ENCODE measurements at places on chromosomes 1 and 21.

GRCh38 chr1:183180634-183181056 lies 5.4 kb upstream of the LAMC2 start:
- DNase-seq = no peak

- no peak for DNase-seq
Measured at GRCh38 chr1:111145542-111145941, 5.5 kb downstream of the CEPT1 start.

GRCh38 chr1:85579622-85580021 lies 939 bp upstream of the CCN1 start:
- no peak for DNase-seq

GRCh38 chr1:159005676-159006075 lies 4.0 kb upstream of the IFI16 start:
- no peak for DNase-seq

DNA sequence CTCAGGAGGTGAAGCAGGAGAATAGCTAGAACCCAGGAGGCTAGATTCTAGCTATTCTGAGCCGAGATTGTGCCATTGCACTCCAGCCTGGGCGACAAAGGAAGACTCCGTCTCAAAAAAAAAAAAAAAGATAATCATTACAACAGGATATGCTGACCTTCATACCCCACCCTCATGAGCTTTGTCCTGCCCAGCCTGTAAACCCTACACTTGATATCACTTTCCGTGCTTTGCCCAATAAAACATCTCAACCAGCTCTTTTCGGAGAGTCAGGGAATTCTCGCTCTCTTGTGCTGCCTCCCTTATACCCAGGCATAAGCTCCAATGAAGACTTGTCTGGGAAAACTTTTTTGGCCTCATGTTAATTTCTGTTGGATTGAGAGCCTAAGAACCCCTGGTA lies 1.5 kb upstream of the TRNAU1AP start:
- no peak for DNase-seq

GRCh38 chr1:6667139-6667538 lies 34.5 kb downstream of the DNAJC11 start:
- DNase-seq = no peak

DNA sequence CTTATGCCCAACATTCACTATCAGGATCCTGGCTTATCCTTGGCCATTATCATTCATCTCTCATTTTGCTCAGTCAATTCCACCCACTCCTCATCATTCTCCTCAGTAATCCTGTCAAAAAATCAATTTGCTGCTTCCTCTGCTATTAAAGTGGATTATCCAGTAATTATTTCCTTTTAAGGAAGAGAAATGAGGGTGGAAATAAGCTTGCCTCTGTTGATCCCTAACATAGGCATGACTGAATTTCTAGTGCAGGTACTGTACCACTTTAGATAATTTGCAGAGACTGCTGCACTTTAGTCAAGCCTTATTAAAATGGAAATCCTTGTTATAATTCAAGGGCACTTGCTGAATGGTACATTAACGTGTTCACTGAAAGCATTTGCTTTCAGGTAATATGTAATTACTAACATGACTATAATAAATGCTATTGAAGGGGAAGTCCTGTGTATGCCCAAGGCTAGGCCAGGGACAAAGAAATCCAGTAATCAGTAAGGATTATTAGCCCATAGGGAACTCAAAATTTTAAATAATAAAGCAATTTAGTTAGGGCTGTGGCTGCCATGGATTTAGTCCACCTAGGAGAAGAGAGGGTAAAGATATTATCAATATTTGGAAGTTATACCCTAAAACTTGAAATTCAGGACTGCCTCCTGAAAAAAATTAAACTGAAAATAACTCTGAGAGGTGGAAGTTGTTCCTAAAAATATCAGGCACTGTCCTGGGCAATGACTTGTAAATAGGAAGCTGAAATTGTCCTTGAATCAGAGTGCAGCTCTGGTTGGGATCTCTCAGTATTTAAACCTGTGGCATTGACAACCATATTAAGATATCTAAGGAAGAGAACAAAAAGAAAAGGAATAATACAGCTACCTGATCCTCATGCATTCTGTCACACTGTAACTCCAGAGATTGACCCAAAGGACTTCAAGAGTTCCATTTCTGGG lies 43.4 kb downstream of the RGS2 start:
- no peak for DNase-seq

DNA sequence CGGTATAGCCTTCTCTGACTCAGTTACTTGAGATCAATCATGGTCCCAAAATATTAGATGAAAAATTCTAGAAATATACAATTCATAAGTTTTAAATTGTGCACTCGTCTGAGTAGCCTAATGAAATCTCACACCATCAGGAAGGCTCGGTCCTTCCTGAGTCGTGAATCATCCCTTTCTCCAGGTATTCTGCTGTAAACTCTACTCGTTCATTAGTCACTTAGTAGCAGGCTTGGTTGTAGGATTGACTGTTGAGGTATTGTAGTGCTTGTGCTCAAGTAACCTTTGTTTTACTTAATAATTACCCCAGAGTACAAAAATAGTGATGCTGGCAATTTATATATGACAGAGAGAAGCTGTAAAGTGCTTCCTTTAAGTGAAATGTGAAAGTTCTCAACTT lies 238.7 kb downstream of the OLFM3 start:
- DNase-seq = no peak

- DNase-seq = no peak
Measured at GRCh38 chr1:111214884-111215283, 12.6 kb upstream of the CHI3L2 start.

- DNase-seq = no peak
Measured at GRCh38 chr1:229260297-229260696, 10.6 kb upstream of the RAB4A start.

- DNase-seq = no peak
Measured at GRCh38 chr1:201335174-201335870, 42.2 kb downstream of the TNNT2 start.

DNA sequence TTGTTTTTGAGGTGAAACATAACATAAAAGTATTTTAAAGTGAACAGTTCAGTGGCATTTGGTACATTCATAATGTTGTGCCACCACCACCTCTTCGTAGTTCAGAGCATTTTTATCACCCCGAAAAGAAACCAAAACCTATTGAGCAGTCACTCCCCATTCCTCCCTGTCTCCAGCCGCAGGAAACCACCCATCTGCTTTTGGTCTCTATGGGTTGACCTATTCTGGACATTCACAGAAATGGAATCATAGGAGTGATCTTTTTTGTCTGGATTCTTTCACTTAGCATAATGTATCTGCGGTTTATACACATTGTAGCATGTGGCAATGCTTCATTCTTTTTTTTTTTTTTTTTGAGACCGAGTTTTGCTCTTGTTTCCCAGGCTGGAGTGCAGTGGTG lies 141.2 kb downstream of the VPS13D start:
- no peak for DNase-seq

DNA sequence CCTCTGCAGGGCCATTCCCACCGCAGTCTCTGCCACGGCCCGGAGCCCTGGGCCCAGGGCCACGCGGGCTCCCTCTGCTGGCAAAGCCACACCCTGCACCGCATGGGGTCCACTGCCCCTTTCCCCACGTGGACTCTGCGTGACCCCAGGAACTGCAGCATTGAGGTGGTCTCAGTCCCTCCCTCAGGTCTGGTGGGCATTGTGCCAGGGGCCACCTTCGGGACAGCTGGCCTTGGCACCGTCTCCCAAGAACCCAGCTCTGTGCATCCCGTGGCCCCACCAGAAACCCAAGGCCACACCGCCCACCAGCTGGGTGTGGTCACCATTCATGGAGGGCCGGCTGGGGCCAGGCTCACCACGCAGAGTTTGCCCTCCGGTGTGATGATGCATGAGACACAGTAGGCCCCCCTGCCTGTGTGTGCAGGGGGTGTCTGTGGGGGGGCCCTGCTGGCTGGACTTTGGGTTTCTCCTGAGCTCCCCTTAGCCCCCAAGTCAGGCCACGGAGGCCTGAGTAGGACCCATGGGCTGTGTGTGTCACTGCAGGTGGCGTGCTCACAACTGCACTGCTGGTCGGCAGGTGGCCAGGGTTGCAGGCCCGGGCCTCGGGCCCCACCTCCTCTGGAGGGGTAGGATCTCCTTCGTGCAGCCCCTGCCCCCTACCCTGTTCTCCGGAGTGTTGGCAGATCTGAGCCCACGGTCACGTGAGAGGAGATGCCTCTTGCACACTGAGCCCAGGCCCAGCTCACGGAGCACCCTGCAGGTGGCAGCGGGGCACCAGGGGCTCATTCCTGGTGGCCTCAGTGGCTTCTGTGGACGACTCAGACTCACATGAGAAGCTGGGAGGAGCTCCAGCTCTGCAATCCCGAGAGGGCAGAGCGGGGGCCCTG lies 5.8 kb downstream of the VWA1 start:
- DNase-seq = peak; percentile 48

DNA sequence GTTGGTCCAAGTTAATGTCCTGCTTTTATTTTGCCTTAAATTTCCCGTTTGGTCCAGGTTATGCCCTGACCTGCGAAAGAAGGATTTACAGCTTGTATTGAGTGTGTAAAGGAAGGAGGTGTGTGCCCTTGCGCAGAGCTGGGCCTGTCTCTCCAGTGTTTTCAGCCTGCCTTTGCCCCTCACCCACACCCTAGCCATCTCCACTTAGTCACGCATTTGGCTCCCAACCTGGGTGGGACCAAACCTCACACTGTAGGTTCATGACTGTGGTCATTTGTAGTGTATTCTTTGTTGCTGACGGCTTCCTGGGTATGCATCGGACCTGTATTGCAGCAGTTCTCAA lies 572 bp upstream of the SRSF10 start:
- peak; percentile 45 for DNase-seq

GRCh38 chr1:6207075-6207885 lies 1.4 kb downstream of the RNF207 start:
- DNase-seq = no peak

GRCh38 chr1:156486421-156487344 lies 13.9 kb downstream of the MEF2D start:
- DNase-seq = no peak

GRCh38 chr1:234713859-234714258 lies 103.9 kb upstream of the IRF2BP2 start:
- DNase-seq = no peak

DNA sequence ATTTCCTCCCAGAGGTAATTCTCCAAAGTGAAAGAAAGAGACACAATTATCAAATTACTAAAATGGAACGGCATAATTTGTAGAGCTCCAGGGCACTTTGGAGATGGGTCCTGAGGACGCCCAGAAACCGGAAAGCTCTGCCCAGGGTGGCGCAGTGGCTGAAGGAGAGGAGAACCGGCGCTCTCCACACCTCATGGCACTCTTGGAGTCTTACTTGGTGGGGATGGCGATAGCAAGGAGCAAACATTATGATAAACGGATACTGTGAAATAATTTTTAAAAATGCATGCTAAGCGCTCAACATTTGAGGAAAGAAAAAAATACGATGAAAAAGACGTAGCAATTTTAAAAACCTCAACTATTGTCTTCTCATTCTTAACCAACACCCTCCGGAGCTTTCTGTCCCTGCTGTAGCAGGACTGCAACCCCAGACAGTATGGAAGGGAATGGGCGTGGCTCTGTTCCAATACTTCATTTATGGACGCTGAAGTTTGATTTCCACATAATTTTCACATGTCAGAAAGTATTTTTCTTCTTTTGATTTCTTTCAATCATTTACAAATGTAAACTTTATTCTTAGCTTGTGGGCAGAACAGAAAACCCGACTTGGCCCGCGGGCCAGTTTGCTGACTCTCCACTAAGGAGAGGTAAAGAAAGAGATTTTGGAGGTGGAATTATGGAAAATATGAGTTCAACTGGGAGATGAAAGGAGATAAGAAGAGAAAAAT lies 1.1 kb downstream of the S100A11 start:
- DNase-seq = peak; percentile 62

DNA sequence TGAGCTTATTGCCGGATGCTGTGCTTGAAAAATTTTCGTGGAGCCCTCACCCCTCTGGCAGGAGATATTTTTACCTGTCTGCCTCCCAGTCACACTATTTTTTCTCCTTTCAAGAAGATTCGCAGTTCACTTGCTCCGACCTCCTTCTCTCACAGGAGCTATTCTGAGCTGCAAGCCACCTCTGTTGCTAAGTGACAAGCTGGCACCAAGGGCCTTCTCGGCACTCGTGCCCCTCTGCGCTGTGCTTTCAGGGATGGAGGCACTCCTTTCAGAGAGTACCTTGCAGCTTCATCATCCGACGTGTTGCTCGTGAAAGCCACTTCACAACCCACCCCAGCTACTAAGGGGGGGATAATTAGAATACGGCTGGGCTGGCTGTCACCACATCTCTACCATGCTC lies 11.6 kb downstream of the SLC6A17 start:
- DNase-seq = no peak

DNA sequence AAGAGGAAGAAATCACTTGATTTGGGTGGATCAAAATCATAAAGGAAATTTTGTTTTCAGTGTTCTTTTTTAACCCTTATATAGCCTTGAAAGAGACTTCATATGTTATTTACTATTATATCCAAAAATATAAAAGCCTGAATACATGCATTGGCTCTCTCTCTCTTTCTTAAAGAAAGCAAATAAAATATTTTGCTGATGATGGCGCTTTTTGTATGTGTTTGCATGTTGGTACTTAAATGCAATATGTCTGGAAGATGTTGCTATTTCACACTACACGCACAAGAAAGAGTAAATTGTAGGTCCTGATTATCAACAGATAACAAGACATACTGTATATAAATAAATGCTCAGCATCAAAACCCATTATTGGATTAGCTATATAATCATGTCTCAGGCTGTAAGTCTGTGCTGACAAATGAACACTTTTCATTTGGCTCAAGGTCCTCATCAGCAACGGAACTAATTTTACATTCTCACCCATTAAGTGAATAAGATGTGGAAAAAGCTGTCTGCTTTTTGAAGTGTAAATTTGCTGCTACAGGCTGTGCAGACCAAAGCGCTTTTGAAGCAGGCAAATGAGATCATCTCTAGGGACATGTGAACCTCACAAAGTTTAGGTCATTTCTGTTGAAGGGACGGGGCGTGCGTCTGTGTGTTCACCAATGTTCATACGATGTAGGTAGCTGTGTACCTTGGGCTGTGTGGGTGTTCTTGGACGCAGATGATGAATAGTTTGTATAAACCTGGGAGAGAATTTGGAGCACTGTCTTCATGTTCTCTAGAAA lies 122.4 kb upstream of the LMO4 start:
- no peak for DNase-seq

DNA sequence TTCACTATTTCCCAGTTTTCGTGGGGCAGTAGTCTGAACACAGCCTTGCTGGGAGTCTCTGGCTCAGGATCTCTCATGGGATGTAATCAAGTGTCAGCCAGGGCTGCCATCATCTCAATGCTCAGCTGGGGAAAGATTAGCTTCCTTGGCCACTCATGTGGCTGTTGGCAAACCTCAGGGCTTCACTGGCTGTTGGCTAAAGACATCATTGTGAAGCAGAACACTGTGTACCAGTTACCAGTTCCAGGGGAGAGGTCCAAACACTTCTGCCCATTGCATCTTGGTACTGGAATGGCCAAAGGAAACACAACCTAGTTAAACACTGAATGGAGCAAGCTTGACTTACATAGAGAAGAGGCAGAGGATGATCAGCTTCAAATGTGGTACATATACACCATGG lies 33.7 kb downstream of the AADACL4 start:
- no peak for DNase-seq

GRCh38 chr1:183278739-183279591 lies 92.9 kb downstream of the LAMC2 start:
- DNase-seq = no peak

Data from NCI-H2171 (cell line).